ENCODE measurements at places on chromosomes 12 and 14. TPM values are rescaled to one million over a fixed set of nuclear protein-coding genes. Genes with fewer than 3 reads are reported as not detected.

The AMDHD1 gene
- 2.0 TPM for total RNA-seq

The RERG gene
- 0.55 TPM for total RNA-seq

The TAS2R46 gene
- 0.71 TPM for total RNA-seq

The TAS2R14 gene
- 3.1 TPM for total RNA-seq

The PRB2 gene
- not detected for total RNA-seq

The PLEKHD1 gene
- 0.25 TPM for total RNA-seq

DNA sequence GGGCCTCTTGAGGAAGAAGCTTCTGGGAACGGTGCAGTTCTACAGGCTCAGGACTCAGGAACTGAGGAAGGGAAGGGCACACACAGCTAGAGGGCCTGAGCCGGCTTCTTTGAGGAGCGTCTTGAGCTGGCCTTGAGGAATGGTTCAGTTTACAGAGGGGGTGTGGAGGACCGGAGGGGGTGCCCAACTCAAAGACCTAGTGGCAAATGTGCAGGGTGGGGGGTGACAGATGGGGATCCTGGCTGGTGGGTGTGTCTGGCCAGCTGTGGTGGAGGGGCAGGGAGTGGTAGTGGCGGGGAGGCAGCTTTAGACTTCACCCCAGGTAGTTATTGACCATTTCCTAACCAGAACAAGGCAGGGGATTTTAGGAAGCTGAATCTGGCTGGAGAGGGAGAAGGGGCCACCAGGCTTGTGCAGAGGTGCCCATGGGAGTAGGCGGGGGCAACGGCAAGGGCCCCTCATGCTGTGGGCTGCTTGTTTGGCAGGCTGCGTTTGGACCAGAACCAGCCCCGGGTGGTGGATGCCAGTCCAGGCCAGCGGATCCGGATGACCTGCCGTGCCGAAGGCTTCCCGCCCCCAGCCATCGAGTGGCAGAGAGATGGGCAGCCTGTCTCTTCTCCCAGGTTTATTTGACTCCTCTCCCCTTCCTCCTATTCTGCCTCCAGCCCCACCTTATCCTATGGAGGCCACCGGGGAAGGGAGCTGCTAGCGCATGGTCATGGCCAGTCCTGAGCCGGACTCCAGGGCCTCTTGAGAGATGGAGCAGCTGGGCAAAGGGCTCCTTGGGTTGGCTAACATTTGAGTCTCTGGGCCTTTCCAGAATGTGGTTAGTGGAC, 27.8 kb downstream of the PAPLN start:
- no peak overlapping the region for H3K27ac ChIP-seq
- peaks cover 7% of the 10 kb centered on the region for H3K4me1 ChIP-seq
- no peak for DNase-seq
- no peaks in the 10 kb centered on the region for H3K36me3 ChIP-seq
- peaks cover 58% of the 10 kb centered on the region for H3K27me3 ChIP-seq
- no peak overlapping the region for H3K4me3 ChIP-seq

DNA sequence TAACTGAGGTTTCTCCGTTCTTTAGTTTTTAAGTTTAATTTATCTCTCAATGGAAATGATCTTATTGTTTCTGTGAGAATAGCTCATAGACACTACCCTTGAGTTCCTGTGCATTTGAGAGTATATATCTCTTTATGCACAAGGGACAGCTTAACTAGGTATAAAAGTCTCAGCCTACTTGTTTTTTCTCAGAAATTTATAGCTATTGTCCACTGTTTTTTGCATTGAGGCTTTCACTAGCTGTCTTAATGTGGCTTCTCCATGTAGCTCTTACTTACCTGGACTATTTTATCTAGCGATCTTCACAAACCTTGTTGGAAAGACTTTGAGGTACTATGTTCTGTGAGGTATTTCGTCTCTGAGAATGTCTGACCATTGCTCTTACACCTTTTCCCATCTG, 153.9 kb upstream of the RTL1 start:
- H3K36me3 ChIP-seq: no peaks in the 10 kb centered on the region
- DNase-seq: no peak
- no peaks in the 10 kb centered on the region for H3K4me1 ChIP-seq

DNA sequence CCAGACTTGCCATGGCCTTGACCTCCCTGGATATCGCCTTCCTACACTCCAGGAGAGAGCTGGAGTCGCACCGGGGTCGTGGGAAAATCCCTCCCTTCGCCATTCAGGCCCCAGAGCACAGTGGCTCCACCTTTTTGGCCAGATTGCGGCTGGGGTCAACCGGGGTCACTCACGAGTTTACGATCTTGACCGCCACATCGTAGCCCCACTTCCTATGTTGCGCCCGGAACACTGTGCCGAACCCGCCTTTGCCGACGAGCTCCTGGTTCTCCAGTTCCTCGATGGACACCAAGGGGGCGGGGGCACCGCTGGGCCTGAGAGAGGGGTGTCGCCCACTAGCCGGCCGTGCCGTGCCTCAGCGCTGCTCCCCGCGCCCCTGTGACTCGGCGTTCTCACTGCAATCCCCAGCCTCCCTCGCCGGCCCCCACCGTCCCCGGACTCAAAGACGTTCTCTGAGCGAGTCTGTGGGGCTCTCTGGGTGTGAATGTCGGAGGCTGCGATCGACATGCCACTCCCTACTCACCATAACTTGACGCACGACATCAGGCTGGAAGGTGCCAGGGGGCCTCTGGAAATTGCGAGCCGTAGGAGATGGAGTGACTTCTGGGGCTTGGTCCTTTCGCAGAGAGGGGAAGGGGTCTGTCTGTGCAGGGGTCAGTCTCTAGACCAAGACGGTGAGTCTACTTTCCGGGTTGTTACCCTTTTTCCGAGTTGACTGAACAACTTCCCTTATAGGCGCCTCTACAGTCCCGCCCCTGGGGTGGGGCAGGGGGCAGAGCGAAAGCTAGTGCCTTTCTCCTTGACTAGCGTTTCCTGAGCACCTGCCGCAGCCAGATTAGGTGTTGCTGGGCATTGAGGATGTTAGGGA, at the start of gene RIPK3:
Gene RIPK3 (minus strand): TSS at position 708 of the 868 bp plus-strand sequence. CDS start 165 bp downstream, at position 543.
- DNase-seq: peak; percentile 68
- H3K4me3 ChIP-seq: peak within 1 kb of the TSS; percentile 95
- peaks cover 12% of the 10 kb centered on the region for H3K27me3 ChIP-seq
- H3K27ac ChIP-seq: peak within 1 kb of the TSS; percentile 97

DNA sequence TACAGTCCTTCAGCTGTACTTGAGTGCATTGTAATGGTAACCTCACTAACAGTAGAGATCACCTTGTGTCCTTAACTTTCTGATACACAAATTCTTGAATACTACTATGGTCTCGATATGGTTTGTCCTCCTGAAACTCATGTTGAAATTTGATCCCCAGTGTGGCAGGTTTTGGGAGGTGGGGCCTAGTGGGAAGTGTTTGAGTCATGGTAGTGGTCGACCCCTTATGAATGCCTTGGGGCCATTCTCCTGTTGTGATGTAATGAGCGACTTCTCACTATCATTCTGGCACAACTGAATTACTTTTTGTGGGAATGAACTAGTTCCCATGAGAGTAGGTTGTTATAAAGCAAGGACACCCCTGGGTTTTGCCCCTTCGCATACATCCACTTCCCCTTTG, 52.3 kb downstream of the IPO8 start:
- no peak overlapping the region for H3K4me3 ChIP-seq
- no peak overlapping the region for H3K27ac ChIP-seq
- H3K36me3 ChIP-seq: peaks cover 27% of the 10 kb centered on the region
- no peak for DNase-seq
- H3K4me1 ChIP-seq: peaks cover 20% of the 10 kb centered on the region

- peaks cover 14% of the 10 kb centered on the region for H3K36me3 ChIP-seq
- no peak for DNase-seq
- H3K4me3 ChIP-seq: peak overlapping the region; percentile 99
- H3K27ac ChIP-seq: peak overlapping the region; percentile 96
- peaks cover 76% of the 10 kb centered on the region for H3K4me1 ChIP-seq
- no peaks in the 10 kb centered on the region for H3K27me3 ChIP-seq
Observed at GRCh38 chr14:75522983-75523318, 682 bp downstream of the BATF start.

DNA sequence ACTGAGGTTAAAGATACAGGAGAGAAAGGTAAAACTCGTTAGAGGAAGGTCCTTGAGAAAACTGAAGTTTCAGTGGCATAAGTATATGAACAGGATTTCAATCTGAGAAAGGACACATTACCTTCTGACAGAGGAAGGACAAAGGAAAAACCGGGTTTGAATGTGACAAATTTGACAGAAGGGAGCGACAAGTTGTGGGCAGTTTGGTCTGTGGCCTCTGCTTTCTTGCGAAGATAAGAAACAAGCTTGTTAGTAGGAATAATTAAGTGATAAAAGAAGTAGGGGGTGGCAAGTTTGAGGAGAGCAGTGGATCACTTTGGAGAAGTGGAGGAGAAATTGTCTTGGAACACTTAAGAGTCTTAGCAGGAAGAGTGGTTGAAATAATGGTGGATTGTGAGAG, 5.1 kb downstream of the MON2 start:
- H3K27me3 ChIP-seq: no peaks in the 10 kb centered on the region
- DNase-seq: no peak
- peaks cover 38% of the 10 kb centered on the region for H3K4me1 ChIP-seq
- H3K27ac ChIP-seq: no peak overlapping the region
- no peak overlapping the region for H3K4me3 ChIP-seq

- H3K4me1 ChIP-seq: peaks cover 2% of the 10 kb centered on the region
- no peak overlapping the region for H3K27ac ChIP-seq
- H3K4me3 ChIP-seq: no peak overlapping the region
Observed at GRCh38 chr12:131468206-131468605, 242.7 kb upstream of the SFSWAP start.

GRCh38 chr12:76024942-76025600, 6.5 kb downstream of the PHLDA1 start:
- no peak overlapping the region for H3K4me3 ChIP-seq
- no peaks in the 10 kb centered on the region for H3K36me3 ChIP-seq
- peaks cover 8% of the 10 kb centered on the region for H3K27me3 ChIP-seq
- H3K4me1 ChIP-seq: peaks cover 17% of the 10 kb centered on the region
- no peak for DNase-seq

DNA sequence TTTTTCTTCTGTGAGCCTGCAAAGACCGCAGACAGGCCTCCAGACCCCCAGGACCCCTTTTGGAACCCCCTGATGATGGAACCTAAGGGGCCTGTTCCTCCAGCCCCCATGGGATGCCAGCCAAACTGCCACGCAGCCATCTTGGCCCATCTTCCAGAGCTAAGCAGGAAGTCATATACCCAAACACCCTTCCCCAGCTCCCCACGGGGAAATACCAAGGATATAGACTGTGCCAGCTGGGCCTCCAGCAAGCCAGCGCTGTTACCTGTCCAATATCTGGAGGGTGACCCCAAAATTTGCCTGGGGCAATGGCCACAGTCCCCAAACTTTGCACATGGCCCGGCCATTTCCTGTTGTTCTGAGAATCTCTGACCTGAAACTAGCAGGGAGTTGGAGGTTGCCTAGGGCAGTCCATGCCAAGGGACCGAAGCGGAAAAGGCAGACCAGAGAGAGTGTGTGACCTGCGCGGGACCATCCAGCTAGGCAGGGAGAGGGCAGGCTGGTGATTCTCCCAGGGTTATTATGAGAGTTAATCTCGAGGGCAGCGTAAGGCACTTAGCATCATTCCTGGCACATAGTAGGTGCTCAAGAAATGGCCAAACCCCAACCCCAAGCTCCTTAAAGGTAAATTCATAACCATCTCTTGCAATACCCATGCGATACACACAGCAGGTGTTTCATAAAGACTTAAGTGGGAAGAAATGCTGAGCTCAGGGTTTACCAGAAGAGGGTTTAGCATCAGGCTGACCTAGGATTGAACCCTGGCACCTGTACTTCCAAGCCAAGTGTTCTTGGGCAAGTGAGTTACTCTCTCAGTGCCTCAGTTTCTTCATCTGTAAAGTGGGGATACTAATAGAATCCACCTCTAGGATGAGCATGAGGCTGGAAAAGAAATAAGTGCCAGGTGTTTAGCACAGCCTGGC, 2.6 kb upstream of the RASAL1 start:
- H3K27ac ChIP-seq: no peak overlapping the region
- no peak for DNase-seq
- H3K36me3 ChIP-seq: no peaks in the 10 kb centered on the region
- no peaks in the 10 kb centered on the region for H3K27me3 ChIP-seq

GRCh38 chr12:29960122-29960521, 176.4 kb upstream of the TMTC1 start:
- H3K27me3 ChIP-seq: no peaks in the 10 kb centered on the region
- no peak for DNase-seq
- no peaks in the 10 kb centered on the region for H3K4me1 ChIP-seq
- no peak overlapping the region for H3K27ac ChIP-seq

All from naive thymus-derived CD8-positive, alpha-beta T cell (primary cell).